ENCODE measurements at places on chromosomes 5 and 9.

GRCh38 chr5:3118340-3118739, 366.9 kb upstream of the IRX2 start:
- no peak for DNase-seq

GRCh38 chr9:109179801-109180523, 12.9 kb upstream of the FRRS1L start:
- no peak for DNase-seq

DNA sequence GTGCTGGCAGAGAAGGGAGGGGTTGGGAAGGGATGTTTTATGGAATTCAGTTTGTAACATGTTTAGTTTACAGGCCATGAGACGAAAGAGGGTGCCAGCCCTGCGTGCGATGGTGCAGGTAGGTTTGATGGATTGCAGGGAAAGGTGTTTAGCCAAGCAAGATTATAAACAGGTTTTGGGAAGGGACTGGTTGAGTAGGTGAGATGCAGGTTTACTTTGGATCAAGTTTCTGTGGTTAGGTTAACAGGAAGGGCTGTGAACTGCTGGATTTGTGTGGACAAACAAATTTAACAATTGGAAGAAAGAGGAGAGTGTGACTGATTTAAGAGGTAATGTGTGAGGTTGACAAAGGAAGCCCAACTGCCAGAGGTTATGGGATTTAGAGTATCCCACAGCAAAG, 32.6 kb upstream of the GPX3 start:
- no peak for DNase-seq

- no peak for DNase-seq
Measured at GRCh38 chr5:157486221-157486681, 26.2 kb downstream of the NIPAL4 start.

GRCh38 chr5:171310212-171310818, 1.3 kb downstream of the TLX3 start:
- no peak for DNase-seq

DNA sequence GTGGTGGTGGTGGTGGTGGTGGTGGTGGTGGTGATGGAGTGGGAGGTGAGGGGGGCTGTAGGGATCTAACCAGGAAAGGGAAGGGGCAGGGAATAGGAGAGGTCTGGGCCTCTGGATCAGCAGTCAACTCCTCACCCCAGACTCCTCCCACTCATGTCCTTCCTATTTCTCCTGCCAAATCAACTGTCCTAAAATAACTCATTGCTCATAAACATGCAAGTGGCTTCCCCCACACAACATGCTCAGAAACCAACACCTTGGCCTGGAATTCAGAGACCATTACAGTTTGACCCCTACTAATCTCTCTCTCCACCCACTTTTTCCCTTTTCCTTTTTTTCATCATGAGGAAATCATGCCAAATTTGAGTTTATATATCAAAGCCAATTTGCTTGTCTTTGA, 8.4 kb upstream of the FSD1L start:
- no peak for DNase-seq

DNA sequence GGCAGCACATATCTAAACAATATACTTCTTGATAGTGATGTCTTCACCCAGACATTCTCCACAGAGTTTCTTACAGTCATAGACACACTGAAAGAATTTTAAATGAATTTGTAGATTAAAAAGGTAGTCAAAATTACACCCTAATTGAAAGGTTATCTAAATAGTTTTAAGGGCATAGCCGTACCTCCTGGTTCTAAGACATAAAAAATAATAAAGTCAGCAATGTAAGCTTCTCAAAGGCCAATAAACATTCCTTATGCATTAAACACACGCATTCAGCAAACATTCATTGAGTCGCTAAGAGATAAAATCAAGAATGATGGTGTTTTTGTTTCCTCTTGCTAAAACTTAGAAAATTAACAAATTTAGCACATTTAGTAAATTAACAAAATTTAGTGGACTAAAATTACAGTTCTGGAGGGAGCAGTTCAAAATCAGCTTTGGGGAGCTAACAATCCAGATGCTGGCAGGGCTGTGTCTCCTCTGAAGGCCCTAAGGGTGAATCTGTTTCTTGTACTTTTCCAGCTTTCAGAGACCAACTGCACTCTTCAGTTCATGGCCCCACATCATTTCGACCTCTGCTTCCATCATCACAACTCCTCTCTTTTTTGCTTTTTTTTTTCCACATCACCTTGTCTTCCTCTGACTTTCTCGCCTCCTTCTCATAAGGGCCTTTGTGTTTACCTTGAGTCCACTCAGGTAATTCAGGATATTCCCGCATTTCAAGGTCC, 516.5 kb downstream of the DNAH5 start:
- DNase-seq, result no peak

- no peak for DNase-seq
Measured at GRCh38 chr5:126000507-126000906, 422.7 kb upstream of the GRAMD2B start.

- DNase-seq, result no peak
Measured at GRCh38 chr5:132002757-132003156, 8.7 kb downstream of the ACSL6 start.

GRCh38 chr9:85876628-85877027, 64.3 kb upstream of the NAA35 start:
- no peak for DNase-seq

DNA sequence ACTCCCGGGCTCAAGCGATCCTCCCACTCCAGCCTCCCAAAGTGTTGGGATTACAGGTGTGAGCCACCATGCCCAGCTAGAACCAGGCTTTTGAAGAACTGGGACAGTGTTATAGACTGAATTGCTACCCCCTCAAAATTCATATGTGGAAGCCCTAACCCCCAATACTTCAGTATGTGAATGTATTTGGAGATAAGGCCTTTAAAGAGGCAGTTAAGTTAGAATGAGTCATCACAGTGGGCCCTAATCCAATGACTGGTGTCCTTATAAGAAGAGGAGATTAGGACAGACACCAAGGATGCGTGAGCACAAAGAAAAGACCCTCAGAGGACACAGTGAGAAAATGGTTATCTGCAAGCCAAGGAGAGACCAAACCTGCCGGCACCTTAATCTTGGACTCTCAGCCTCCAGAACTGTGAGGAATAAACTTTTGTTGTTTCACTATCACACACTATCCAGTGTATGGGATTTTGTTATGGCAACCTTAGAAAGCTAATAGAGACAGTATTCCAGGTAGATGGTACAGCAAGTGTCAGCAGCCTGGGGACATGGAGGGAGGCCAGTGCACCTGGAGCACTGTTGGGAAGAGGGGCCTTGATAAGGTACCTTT, 31.4 kb upstream of the ERGIC1 start:
- no peak for DNase-seq

DNA sequence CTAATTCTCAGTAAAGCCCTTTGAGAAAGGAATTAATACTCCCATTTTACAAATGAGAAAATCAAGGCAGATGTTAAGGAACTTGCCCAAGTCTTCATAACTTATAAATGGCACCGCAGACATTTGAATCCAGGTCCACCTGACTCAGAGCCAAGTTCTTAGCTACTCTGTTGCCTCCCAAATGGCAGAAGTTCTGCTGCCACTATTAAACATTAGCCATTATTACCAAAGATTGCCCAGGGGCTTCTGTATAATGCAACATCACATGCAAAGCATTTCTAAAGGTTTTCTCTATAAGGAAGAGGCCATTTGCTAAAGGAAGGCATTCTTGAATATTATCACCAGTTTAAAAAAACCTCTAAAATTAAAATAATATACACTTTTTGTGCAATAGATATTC, 28.3 kb downstream of the TPD52L3 start:
- DNase-seq, result no peak

GRCh38 chr9:77663754-77664153, 15.6 kb upstream of the GNA14 start:
- DNase-seq, result no peak

DNA sequence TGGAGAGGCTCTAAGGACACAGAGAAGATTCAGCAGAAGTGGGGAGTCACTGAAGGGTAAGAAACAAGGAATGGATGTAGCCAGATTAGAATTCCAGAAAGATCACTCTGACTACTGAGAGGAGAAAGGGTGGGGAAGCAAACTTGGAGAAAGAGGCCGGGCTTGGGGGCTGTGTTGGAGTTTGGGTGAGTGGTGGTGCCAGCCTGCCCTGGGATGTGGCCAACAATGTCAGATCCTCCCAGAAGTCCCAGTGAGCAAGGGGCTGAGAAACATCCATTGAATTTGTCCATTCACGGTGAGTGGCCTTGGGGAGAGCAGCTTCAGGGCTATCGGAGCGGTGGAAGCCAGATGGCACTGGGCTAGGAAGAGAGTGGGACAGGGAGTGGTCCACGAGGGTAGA, 60.4 kb downstream of the COL15A1 start:
- no peak for DNase-seq

- DNase-seq, result no peak
Measured at GRCh38 chr5:123628860-123629544, 117.0 kb downstream of the CSNK1G3 start.

- DNase-seq, result no peak
Measured at GRCh38 chr5:4204276-4205141, 608.9 kb downstream of the IRX1 start.

DNA sequence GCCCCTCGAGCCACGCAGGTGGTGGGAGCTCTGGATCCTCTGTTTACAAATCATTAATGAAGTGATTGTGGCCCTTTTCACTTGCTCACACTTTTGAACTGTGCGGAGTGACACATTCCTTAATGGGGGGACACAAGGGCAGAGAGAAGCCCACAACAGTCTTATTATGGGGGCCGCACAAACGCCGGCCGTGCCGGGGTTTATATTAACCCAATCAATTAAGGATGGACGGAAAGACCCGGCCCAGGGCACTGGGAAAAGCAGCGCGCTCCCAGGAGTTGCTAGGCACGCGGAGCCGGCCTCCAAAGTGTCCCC, 634.8 kb downstream of the IRX1 start:
- DNase-seq, result no peak

DNA sequence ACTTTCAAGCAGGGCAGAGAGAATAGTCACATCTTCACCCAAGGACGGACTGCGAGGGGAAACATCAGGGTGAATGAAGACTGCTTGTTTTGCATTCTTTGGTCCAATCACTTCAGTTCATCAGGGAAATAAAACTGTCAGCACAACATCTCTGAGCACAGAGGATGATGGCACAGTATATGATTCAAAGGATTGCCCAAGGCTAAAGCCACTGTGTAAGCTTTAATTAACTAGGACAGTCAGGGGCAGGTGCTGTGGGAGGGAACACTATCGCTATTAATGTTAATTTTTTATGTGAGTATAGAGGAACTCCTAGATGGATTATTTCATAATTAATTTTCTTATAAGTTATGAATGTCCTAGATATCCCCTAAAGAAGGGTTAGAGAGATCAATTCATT, 112.1 kb downstream of the BASP1 start:
- DNase-seq, result no peak

GRCh38 chr9:80649496-80649895, 1039.9 kb downstream of the TLE1 start:
- DNase-seq, result no peak

GRCh38 chr9:118276784-118277183, 572.6 kb downstream of the TLR4 start:
- no peak for DNase-seq

DNA sequence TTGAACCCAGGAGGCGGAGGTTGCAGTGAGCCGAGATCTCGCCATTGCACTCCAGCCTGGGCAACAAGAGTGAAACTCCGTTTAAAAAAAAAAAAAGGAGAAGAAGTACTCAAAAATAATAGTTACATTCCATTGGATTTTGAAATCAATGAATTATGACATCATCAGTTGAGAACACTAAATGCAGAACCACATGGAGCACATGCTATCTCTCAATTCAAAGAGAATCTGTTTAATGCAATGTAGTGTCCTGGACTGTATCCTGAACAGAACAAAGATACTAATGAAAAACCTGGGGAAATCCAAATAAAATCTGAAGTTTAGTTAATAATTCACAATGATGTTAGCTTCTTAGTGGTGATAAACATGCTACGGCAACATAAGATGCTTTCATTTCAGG, 20.3 kb downstream of the CDC14B start:
- no peak for DNase-seq

DNA sequence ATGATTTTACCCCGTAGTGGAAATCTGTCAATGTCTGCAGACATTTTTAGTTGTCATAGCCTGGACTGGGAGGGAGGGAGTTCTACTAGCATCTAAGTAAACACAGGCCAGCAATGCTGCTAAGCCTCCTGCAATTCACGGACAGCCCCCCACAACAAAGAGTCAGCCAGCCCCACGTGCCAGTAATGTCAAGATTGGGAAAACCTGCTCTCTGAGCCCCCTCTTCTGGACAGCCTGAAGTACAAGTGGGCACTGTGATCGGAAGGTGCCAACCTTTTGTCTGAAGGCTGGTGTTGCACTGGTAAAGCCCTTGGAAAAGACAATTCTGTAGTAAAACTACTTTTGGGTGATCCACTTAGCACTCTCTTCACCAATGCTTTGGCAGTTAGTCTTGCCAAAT, 154.5 kb downstream of the TARS1 start:
- no peak for DNase-seq

DNA sequence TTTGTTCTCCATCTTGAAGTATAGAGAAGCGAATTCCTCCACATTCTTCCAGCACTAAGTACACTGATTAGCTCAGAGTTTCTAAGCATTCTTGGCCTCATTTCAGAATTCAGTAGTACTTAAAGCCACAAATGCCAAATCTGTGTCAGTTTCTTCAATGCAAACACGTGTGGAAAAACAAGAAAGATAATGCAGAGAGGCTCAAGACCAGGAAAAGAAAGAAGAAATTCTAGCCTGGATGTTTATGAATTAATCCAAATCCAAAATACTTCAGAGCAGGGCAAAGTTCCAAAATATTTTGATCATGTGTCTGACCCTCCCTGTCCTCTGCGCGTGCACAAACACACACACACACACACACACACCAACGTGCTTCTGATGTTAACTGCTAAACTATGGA, 457.6 kb downstream of the SLCO4C1 start:
- no peak for DNase-seq

- no peak for DNase-seq
Measured at GRCh38 chr9:137798901-137799629, 78.5 kb upstream of the CACNA1B start.

- no peak for DNase-seq
Measured at GRCh38 chr5:115544043-115544435, 536 bp downstream of the FEM1C start.

- no peak for DNase-seq
Measured at GRCh38 chr5:137279521-137280231, 219.4 kb downstream of the SPOCK1 start.

GRCh38 chr9:131700765-131701435, 39.0 kb downstream of the RAPGEF1 start:
- DNase-seq, result no peak

GRCh38 chr9:110334871-110335270, 2.8 kb downstream of the TXNDC8 start:
- no peak for DNase-seq

DNA sequence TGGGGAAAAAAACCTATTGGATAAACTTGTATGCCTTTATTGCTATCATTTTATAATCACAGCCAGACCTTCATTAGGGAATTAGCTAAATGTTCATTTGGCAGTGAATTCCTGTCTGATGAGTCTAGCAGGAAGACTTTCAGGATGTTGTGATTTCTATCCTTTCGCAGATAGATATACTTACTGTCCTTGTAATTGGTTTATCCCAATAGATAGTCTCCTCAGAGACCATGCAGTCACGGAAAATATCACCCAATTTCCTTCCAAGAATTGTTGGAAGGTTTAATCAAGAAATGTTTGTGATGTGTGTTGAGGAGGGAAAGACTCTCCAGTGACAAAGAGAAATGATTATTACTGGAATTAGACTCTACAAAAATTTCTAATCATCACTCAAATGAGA, 1937.9 kb upstream of the WWC1 start:
- no peak for DNase-seq

GRCh38 chr5:142441616-142442015, 116.8 kb upstream of the SPRY4 start:
- no peak for DNase-seq

GRCh38 chr9:70123695-70124094, 80.0 kb downstream of the MAMDC2 start:
- no peak for DNase-seq
